ENCODE measurements at places on chromosomes 13 and 19.
A peak's percentile ranks its signal among the peaks of the same experiment; 100 is the strongest.

DNA sequence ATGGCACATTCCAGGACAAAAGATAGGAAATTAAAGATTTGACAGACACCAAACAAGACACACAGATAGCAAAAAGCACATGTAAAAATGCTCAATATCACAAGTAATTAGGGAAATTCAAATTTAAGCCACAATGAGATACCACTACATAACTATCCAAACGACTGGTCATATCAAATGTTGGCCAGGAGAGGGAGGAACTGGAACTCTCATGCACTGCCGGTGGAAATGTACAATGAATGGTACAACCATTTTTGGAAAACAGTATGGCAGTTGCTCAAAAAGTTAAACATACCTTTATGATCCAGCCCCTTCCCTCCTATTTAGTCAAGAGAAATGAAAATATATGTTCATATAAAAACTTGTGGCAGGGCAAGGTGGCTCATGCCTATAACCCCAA lies 36.8 kb upstream of the CYP2S1 start:
- DNase-seq: no peak

- no peak for DNase-seq
Observed at GRCh38 chr13:92734545-92734944, 492.1 kb upstream of the GPC6 start.

DNA sequence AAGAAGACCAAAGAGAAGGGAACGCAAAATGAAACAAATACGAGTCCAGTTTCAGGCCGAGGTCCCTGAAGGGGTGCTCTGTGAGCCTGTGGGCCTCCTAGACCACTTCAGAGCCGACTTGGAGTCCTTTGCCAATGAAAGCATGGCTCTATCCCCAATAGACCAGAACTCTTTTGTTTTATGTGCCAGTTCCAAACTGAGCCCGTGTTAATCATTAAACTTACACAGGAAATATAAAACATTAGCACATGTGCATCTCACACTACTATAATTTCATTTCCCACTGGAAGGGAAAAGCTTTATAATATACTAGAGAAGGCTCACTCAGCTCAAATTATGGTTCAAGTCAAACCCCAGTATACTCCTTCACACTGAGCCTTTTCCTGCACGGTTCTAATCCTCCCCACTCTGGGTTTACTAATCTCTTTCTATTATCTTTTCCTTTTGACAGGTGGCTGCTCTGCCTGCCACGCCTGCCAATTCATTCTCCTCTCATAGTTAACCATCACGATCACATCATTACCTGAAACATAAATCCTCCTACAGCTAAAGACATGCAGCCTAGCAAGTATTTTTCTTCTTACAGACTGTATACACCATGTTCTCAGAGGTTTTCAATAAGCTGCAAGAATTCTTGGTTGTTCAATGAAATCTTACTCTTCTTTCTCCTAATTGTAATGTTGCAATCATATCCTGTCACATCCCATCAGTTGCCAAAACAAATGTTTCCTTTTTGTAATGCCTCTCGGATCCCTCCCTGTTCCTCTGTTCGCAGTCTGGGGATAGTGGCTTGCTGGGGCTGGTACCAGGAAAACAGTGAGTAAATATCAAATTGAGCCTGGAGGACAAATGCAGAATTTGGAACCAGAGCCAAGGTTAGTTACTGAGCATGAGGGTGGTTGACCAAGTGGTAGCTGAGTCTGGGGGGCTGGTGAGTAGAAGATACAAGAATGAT lies 18.8 kb upstream of the WASF3 start:
- no peak for DNase-seq

DNA sequence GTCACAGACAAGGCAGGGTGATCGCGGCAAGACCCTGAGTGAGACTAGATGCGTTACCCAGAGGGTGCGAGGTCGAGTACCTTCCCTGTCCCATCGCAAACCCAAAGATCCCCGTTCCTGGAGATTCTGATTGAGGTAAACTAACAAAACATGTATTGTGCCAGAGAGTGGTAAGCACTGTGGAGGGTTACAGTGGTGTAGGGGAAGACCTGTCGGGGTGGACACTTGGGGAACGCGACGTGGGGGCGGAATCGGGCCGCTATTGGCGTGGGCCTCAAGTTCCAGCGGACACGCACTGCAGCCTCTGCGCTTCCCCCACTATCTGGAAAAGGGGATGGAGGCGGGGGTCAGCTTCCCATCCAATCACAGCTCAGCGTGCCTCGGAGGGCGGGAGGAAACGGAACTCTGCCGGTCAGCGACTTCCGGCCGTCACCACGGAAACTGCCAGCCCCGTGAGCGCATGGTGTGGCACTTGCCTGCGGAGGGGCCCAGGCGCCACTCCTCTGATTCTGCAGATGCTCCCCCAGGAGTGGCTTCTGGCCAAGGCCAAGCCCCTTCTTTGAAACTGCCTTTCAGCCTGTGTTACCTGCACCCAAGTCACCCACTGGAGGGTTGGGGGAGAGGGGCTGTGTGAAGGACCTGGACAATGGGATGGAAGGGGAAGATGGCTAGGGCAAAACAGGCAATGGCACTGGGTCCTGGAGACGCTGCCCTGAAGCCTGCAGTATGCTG lies 1.0 kb upstream of the UBE2M start:
- peak; percentile 88 for DNase-seq

DNA sequence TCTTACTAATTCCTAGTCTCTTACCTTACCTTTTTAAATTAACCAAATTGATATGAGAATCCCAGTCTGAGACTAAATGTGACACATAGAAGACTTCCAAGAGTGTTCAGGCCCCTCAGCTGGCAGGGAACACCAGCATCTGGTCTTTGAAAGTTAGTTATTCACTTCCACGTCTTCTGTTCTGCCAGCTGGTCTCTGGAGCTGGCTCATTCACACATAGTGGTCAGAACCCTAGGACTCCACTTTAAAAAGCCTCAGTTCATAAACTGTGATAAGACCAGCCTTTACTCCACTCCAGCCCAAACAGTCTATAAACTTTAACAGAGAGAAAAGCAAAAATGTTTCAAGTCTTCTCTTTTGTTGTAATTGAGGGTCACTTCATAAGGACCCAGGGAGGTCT lies 263.0 kb downstream of the DCT start:
- no peak for DNase-seq

DNA sequence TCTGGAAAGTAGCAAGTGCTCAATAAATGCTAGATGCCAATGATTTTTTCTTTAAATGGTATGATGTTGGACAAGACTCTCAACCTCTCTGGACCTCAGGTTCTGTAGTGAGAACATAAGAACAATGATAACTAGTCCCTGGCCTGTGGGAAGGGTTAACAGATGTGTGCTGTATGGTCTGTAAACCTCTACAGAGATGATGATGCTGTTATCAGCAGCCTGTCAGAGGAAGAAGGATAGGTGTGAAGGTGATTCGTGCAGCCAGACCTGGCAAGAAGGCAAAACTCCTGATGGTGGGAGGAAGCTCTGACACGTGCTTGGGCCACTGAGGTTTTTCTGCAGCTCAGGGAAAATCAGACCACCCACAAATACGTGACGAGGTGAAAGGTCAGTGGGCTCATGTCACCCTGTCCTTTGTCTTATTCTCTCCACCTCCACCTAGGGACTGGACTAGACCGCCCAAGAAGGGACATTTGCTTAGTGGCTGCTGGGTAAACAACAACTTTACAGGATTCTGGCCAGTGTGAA lies 36.7 kb upstream of the UBL3 start:
- no peak for DNase-seq

DNA sequence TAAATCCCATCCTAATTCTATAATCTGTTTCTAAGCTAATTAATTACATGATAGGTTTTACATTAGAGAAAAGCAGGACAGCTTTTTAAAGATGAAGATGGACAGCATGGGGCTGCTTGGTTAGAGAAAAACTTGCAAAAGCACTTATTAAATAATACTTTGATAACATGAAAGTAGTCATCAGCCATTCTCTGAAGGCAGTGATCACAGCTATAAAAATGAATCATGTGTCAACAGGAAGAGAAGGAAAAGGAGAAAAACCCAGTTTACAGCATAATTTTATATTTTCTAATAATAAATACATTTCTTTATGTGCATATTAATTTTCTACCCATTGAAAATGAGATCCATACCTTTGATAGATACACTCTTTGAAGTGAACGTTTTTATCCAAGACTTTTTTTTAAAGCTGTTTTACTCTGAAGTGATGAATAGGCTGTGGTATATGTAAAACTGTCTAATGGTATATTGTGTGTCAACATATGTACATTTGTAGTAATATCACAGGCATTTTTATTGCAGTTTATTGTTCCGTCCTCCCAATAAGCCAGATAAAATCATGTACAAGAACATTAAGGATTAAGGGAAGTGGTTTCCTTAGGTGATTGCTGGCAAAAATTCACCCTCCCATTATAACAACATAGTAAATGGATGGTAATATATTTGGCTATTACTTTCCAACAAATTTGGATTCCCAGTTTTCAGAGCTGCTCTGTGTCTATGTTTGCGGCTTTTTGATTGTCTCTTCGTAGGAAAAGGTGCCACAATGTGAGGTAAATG lies 1.3 kb upstream of the KLF5 start:
- no peak for DNase-seq

- no peak for DNase-seq
Observed at GRCh38 chr13:113064000-113064533, 41.5 kb upstream of the F7 start.

GRCh38 chr13:33362986-33363727 lies 77.6 kb upstream of the STARD13 start:
- DNase-seq: no peak

DNA sequence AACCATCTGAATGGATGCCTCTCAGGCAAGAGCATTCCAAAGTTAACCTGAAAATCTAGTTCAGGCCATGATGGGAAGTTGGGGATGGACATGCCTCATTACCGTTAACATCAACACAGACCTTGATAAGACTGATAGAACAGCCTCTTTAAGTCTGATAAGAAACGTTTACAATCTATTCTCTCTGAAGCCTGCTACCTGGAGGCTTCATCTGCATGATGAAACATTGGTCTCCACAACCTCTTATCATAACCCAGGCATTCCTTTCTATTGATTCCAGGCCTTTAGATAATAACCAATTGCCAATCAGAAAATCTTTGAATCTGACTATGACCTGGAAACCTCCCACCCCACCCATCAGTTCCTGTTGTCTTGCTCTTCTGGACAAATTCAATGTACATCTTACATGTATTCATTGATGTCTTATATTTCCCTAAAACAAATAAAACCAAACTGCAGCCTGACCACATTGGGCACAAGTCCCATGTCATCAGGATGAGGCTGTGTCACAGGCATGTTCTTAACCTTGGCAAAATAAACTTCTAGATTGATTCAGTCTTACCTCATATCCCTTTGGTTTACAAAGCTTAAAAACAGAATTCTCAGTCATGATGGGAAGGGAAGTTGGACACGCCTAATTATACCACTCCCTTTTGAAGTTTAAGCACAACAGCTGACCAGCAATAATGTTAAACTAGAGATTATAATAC lies 843.8 kb upstream of the SPRY2 start:
- DNase-seq: no peak

DNA sequence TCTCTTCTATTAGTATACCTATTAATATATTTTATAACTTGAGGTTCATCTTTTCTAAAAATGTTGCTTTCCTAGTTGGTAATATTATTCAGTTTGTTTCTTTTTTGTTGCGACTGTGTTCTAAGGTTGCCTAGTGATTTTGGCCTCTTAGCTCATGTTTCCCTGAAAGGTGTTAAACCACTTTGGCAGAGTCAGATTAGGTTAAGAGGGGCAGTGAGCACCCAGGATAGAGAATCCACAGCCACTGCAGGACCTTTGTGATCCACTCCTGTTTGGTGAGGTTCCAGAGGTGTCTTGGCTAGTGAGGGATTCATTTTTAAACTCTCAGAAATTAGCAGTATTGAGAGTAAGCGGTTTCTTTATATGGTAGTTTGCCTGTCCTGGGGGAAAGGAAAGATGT lies 14.9 kb upstream of the GPR18 start:
- DNase-seq: no peak

DNA sequence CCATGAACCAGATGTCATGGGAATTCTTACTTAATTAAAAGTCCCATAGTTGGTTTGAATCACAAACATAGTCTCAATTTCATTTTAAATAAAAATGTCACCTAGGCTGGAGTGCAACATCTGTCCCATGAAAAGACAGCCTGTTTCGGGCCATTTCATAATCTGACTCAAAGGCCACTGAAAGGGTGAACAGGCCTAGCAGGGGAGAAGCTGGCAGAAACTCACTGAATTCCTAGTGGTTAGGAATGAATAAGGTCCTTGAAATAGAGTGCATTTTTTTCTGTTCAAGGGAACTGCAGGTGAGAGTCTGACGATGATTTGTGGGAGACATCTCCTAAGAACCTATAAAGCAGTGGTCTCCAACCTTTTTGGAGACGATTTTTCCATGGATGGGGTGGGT lies 44.0 kb upstream of the PCCA start:
- DNase-seq: no peak

- no peak for DNase-seq
Observed at GRCh38 chr13:98493042-98493712, 83.7 kb downstream of the STK24 start.

DNA sequence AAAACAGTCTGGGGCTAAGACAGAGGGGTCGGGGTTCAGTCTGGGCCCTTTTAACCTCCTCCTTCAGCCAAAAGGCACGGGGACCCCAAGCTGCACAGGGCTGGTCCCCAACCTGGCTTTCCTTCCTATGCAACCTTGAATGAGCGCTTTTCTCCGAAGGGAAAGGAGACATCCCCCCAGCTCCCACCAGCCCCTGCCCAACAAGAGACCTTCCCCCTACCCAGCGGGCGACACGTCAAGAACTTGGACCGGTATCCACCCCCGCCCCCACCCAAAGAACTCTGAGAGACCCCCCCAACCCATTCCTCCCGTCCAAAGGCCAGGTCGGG lies 35.0 kb upstream of the NANOS3 start:
- DNase-seq: no peak

GRCh38 chr19:15124572-15125231 lies 17.5 kb downstream of the SYDE1 start:
- DNase-seq: peak; percentile 35

DNA sequence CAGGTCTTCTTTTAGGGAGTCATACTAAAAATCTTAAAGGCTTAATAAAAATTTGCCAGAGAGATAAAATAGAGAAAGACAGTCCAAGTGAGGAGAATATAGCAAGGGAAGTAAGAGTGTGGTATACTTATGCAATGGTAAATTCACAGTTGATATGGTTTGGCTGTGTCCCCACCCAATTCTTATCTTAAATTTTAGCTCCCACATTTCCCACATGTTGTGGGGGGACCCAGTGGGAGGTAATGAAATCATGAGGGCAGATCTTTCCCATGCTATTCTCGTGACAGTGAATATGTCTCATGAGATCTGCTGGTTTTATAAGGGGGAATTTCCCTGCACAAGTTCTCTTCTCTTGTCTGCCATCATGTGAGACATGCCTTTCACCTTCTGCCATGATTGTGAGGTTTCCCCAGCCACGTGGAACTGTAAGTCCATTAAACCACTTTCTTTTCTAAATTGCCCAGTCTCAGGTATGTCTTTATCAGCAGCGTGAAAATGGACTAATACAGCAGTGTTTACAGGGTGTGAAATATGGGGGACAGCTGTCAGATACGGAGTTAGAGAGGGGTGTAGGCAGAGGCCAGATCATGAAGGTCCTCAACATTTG lies 115.4 kb downstream of the UGGT2 start:
- no peak for DNase-seq

GRCh38 chr19:49020931-49021895 lies 2.9 kb downstream of the CGB3 start:
- DNase-seq: no peak

GRCh38 chr13:39129213-39129612 lies 91.0 kb downstream of the NHLRC3 start:
- DNase-seq: no peak

Data from GM06990 (cell line).